Anterior cingulate cortex (tissue), 58 donors: ENCODE measurements at places on chromosomes 3 and 15.

DNA sequence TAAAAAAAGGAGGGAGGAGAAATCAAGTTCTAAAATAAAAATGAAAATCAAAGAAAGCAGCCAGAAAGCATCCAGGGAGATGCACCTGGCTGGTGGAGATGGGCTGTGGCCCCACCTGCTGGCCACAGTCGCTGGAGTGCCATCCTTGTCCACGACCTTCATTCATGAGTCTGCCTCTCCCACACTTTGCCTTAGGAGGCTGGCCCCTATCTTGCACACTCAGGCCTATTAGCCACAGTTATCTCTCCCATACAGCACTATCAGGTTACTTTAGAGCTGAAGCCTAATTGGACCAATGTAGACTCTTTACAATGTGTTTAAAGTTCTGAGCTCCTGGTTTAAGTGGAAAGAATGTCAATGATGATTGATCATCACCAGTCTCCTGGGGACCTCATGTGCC, 392.0 kb upstream of the RORA start:
- no peak for DNase-seq

DNA sequence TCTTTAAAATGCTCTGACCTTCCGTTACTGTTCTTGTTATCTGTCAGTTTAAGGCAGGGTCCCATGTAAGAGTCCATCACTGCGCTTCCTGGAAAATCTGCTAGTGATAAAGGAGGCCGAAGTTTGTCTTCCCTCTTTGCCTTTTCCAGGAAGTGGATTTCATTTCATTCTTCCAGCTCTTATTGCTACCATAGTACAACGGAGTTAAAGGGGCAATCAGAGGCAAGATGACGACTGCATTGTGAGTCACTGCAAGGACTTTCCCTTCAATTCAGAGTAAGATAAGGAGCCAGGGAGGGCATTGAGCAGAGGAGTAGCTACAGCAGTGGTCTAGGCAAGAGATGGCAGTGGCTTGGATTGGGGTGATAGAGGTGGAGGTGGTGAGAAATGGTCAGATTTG, 17.2 kb upstream of the DET1 start:
- DNase-seq = no peak

- DNase-seq = peak; percentile 55
Observed at GRCh38 chr15:26891448-26892181, 24.8 kb downstream of the GABRA5 start.

DNA sequence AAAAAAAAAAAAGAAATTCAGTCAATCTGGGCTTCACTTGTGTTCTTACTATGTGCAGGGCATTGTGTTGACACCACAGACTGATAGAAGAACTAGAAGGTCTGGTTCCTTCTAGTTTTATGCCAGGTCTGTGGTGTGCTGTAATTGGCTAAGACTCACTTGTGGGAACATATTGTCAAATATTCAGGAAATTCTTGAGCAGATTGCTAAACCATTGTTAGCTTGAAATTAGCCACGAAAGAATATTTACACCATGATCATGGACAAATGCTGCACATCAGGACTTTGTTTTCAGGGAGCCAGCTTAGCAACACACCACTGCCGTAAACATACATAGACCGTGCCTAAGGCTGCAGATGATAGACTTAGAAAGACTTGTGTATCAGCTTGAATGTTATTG, 74.6 kb downstream of the GTPBP8 start:
- DNase-seq = no peak

DNA sequence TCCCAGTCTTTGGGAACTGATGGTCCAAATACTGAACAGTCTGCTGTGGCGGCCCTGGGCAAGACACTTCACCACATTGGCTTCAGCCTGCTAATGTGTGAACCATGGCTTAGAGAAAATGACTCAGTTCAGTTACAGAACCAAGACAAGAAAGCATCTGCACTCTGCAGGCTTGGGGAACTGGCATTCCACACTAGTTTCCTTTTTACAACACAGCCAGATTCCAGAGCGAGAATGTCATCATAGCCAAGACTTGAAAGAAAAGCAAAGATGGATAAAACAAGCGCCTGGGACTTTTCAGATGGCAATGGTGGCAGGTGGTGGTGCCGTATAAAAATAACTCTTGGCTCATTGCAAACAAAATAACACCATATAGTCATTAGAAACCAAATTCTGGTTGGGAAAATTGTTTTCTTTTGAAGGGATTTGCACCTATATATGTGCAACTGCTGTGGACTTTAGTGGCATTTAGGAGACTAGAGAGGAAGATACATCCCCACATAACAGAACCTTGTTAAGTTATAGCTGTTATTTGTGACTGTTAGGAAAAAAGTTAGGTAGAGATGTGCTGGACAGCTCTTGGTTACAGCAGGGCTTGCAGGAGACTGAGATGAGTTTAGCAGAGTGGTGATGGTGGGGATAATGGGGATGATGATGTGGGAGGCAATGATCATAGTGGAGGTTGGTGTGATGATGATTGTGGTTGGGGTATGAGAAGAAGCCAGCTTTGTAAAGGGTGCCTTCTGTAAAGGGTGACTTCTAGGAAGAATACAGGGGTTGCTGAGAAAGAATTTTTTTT, 273.6 kb downstream of the THRB start:
- DNase-seq = no peak
